ENCODE measurements at places on chromosomes 3 and 15.

DNA sequence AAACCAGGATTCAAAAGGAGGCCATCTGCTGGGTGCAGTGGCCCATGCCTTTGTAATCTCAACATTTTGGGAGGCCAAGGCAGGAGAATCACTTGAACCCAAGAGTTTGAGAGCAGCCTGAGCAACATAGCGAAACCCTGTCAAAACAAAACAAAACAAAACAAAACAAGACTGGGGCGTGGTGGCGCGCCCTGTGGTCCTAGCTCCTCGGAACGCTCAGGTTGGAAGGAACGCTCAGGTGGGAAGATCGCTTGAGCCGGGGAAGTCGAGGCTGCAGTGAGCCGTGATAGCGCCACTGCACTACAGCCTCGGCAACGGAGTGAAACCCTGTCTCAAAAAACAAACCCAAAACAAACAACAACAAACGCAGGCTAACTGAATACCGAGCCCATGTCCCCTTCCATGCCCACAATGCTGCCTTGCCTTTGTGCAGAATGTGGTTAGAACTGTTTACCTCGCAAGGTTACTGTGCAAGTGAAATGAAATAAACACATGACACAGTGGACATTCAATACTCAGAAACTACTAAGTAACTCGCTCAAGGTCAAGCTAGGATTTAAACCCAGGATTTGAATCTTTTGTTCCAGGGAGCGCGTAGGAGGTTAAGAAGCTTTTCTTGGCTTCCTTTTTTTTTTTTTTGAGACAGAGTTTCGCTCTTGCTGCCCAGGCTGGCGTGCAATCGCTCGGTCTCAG, 766 bp upstream of the EMC4 start:
- DNase-seq = no peak

DNA sequence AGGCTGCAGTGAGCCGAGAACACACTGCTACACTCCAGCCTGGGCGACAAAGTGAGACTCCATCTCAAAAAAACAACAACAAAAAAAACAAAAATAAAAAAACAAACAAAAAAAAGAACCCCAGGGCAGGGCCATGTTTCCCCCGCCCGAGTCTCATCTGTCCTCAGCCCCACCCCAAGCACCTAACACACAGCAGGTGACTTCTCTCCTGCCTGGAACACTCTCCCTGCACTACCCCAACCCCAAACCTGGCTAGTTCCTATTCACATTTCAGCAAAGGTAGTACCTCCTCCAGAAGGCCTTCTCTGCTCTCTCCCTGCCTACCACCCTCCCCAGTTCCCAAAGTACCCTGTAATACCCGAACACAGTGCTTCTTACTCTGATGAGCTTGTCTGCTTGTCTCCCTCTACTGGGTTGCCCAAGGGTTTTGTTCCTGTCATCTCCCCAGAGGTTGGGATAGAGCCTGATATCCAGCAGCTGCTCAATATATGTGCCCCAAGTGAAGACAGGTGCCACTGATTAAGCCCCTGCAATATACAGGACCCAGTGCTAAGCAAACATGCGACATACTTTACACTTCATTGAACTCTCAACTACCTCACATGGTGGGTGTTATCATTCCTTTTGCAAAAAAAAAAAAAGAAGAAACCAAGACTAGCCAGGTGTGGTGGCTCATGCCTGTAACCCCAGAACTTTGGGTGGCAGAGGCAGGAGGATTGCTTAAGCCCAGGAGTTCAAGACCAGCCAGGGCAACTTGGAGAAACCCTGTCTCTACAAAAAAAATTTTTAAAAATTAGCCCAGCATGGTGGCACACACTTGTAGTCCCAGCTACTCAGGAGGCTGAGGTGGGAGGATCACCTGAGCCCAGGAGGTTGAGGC, 103.6 kb downstream of the DAPK2 start:
- DNase-seq = no peak

- no peak for DNase-seq
Measured at GRCh38 chr3:65781594-65781993, 257.1 kb downstream of the MAGI1 start.

- no peak for DNase-seq
Measured at GRCh38 chr3:60594025-60594424, 657.2 kb downstream of the FHIT start.

DNA sequence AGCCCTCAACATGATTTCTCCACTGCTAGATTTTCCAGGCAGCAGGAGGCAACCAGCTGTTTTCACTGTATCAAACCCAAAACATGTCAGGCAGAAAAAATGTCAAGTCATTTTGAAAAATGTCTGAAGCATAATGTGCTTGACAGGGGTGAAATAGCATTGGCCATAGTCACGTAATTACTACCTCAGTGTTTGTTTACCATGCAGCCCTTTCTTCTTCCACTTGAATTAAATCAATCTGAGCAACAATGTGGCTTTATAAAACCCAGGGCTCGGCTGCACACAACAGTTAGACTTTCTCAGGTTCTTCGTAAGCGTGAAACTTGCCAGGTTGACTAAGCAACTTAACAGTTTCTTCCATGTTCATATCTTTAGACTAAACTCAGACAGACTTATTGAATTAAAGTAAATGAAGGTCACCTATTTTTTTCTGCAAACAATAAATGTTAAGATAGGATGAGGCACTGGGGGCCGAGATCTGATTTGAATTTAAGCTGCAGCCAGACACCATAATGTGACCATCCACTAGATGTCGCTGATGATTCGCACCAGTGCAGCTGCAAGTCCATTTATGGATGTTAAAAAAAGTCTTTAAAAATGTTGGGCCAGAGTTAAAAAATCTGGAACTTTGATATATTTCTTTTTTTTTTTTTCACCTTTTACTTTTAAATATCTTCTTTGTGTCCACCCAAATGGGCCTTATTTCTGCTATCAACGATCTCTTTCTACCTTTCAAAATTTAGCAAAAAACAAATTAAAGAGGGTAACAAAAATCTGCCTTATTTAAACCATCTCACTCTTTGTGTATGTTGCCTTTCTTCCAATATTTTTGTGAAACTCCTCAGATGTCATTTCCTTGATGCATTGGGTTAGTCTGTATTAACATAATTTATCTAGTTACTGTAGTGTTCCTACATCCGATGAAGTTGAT, 305.9 kb downstream of the CACNA2D3 start:
- DNase-seq = peak; percentile 24

- DNase-seq = no peak
Measured at GRCh38 chr3:149879872-149880271, 66.9 kb downstream of the RNF13 start.

- DNase-seq = peak; percentile 76
Measured at GRCh38 chr15:101167753-101168462, 83.9 kb downstream of the CHSY1 start.

DNA sequence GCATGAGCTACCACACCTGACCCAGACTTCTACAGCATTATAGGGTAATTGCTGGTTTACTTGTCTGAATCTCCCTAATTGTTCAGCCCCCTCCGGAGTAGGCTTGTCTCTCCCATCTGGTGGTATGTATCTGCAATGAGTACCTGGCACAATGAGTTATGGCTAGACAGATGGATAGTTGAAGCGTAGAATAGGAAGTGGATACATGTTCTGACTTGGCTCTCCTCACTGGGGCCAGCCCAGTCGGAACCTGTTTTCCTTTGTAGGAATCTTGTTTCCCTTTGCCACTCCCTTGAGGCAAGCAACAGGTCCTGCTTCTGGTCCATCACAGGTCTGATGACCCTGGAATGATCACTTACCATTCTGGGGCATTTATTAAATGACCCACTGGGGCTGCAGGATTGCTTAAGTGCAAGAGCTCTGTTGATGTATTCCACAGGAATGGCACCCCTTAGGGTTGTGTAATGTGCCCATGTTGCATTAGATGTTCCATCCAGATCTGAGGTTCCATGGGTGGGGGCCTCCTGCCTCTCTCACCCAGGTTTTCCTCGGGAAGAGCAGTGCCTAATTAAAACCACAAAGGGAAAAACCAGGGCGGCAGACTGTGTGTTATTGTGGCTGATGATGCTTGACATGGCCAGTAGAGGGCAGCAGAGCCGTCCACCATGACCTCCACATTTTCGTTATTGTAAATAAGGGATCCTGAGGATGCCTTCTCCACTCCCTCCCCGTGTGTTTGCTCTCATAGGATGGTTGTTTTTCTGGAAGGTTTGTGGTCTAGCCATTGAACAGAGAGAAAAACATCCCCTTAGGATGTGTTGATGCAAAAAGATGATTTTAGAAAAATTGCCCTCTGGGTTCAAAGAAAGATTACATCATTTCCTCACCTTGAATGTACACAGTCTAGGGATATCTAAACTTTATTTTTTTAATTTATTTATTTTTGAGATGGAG, 58.0 kb downstream of the CMTM8 start:
- peak; percentile 47 for DNase-seq

DNA sequence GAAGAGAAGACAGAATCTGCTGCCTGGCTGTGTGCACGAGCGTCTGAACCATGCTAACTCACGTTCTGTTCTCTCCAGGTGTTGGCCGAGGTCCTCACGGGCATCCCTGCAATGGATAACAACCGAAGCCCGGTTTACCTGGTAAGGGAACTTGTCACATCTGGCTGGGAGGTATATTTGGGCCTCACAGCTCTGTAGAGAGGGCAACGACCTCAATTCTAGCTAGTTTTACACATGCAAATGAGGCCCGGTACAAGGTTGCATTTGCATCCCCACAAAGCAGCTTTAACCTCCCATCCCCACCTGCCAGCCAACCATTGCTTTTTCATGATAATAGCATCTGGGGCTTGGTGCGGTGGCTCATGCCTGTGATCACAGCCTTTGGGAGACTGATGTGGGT, 22.0 kb upstream of the TATDN2 start:
- no peak for DNase-seq

DNA sequence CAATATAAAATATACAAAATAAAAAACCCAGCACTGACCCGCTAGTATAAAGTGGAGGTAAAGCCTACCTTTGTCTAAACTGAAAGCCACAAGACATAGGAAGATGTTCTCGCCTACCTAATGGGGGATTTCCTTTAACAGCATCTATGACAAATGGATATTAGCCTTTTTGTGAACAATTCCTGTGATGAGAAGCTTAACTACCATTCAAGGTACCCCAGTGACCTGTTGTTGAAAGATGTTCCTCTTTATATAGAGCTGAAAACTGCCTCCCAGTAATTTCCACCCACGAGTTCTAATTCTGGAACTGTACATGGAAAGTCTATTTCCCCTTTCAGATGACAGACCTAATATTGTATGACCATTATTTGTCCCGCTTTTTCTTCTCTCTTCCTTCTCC, 109.8 kb upstream of the RASGRP1 start:
- DNase-seq = no peak

DNA sequence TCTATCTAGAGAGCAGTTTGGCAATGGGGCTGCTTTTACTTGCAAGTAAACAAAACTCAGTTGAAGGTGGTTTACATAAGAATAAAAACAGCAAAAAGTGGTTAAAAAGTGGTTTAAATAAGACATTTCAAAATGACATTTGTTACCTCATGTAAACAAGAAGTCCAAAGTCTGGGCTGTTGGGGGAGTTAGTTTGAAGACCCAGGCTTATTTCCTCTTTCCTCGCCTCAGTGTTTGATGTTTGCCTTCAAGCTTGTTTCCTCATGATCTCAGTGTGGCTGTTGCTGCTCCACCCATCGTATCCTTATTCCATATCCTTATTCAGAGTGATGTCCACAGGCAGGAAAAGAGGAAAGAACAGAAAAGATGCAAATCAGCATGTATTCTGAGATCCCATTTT, 15.2 kb downstream of the CGNL1 start:
- DNase-seq = no peak

DNA sequence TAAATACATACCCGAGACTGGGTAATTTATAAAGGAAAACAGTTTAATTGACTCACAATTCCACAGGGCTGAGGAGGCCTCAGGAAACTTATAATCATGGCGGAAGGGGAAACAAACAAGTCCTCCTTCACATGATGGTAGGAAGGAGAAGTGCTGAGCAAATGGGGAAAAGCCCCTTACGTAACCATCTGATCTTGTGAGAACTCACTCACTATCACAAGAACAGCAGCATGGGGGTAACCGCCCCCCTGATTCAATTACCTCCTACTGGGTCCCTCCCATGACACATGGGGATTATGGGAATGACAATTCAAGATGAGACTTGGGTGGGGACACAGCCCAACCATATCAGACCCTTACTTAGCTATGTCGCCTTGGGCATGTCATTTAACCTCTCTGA, 27.7 kb downstream of the SCG3 start:
- no peak for DNase-seq

DNA sequence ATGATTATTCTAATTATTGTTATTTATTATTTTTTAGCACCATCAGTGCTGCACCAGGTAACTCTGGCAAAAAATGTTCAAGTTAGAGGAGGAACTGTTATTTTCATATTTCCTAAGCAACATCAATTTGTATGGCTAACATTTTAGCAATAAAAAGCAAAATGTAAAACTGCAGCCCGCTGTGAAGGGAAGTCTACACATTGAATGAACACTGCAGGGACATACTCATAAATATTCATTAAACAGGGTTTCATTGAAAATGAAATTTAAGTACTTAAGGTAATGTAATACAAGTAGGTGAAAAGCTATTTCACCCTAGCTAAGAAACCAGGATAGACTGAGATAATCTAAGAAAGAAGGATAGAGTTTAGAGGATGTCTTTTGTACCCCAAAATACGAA, 532.7 kb downstream of the NLGN1 start:
- DNase-seq = no peak

- DNase-seq = no peak
Measured at GRCh38 chr15:70768257-70768883, 5.0 kb upstream of the UACA start.

GRCh38 chr3:186617036-186617946, 4.4 kb downstream of the AHSG start:
- peak; percentile 84 for DNase-seq

DNA sequence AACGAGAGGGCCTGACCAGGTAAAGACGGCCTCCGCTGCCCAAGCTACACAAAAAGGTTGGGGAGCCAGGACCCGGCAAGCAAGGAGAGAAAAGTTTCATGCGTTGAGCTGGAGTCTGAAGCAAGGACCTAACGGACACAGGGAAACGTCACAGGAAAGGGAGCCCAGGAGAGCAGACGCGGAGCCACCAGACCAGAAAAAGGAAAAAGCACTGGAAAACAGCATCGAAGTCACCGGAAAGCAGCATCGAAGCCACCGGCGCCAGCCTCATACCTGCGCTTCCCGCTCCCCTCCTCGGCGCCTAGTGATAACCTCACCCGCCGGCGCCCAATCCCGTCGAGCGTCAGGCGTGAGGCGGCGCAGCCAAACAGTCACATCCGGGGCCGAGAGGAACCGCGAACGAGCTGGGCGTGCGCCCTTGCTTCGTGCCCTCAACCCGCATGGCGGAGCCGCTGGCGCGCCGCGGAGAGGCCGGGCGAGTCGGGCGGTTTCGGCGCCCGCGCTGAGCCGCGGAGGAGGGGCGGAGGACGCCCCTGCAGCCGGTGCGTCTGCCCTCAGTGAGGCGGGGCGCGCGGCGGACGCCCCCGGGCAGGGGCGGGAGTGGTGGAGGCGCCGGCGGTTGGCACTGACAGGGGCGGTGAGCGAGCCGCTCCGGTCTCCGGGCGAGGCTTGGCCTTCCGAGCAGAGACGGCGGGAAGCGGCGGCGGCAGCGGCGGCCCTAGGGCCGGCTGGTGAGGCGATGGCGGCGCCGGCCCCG, at the start of the genes FBXO45 and WDR53:
TSS of gene FBXO45 (plus strand) at position 415 of the 757 bp plus-strand sequence. CDS start at position 740, 325 bp downstream.
TSS of gene WDR53 (minus strand) at position 309 of the 757 bp plus-strand sequence. CDS start 7,079 bp downstream, outside the sequence.
- DNase-seq = peak; percentile 96

DNA sequence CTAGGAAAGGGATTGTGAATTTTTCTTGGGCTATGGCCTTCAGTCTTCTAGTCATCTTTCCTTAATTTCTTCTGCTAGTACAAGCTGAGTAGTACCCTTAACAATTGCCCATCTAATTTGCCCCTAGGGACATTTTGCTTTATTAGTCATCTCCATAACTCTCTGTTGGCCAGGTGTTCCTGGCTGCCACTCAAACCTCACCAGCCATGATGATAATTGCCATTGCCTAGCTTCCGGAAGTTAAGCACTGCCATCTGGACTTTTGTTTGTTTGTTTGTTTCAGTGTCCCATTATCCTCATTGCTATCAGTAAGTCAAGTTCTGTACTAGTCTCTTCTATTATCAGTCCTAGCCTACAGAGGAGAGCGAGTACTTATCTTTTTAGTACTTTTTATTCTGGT, 36.6 kb upstream of the UBL7 start:
- DNase-seq = no peak

Measured in activated naive CD8-positive, alpha-beta T cell treated with anti-CD3 and anti-CD28 coated beads for 36 hours (primary cell).